BE2C (cell line): ENCODE measurements at places on chromosomes 1 and 21.

GRCh38 chr1:17688217-17688810 lies 66.8 kb upstream of the ACTL8 start:
- DNase-seq: peak; percentile 35

DNA sequence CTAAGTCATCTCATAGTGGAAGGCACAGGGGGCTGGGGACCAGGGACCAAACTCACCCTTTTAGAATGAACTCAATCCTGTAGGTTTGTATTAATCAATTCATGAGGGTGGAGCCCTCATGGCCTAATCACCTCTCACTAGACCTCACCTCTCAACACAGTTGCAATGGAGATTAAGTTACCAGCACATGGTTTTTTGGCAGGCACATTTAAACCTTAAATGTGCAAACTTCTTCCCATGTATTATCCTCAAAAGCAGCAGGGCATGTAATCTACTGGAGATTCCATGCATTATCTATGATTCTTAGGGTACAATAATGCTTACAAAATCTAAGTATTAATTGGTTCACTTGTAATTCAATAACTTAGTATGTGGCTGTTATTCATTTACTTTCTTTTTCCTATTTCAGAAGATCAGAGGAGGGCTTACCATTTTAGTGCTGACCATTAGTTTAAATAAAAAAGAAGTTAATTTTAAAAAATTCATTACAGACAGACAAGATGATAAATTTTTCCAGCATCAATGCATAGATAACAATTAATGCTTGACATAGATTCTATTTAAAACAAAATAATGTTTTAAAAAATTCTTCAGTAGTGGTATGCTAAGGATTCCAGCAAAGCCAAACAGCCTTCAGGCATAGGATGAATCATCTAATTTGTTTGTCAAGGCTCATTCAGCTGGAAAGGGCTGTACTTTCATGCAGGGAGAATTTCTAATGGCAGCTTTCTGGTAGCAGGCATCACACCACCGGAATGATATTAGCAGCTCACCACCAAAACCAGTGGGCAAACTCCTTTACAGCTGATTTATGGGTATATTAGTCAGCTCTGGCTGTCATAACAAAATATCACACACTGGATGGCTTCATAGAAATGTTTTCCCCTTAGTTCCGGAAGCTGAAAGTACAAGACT lies 124.6 kb upstream of the ZNF648 start:
- no peak for DNase-seq

- DNase-seq: no peak
These were observed 15.3 kb downstream of the RSPH1 start for GRCh38 chr21:42480736-42481135.

- DNase-seq: no peak
These were observed 379 bp downstream of the RER1 start for GRCh38 chr1:2391931-2392509.

DNA sequence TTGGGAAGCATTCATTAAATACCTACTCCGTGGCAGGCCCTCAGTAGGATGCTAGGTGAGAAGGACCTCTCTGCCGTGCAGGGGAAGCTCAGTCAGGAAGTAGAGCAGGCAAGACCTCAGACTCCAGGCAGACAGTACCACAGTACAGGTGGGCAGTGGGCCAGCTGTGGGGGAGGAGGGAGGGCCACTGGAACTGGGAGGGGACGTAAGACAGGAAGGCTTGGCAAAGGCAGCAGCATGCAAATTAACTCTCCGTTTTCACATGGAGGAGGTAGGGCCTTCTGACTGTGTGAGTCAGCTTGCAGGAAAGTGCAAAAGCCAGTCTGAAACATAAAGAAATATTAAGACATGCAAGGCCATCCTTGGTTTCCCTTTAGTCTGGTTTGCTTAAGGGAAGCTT lies 157.7 kb downstream of the TRIM33 start:
- peak; percentile 54 for DNase-seq

DNA sequence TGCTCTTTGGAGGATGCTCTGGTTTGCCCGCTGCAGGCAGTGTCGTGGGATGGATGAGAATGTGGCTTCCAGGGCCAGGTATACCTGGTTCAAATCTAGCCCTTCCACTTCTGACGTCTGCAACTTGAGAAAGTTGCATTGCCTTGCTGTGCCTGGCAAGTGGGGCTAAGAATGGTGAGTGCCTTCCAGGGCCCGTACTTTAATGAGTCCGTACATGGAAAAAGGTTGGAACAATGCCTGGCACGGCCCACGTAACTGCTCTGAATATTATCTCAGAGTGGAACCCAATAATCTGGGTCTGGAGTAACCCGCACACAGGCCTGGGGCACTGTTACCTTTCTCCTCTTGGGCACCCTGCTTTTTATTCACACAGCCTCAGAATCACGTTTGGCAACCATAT lies 146.7 kb upstream of the EDN2 start:
- DNase-seq: no peak

DNA sequence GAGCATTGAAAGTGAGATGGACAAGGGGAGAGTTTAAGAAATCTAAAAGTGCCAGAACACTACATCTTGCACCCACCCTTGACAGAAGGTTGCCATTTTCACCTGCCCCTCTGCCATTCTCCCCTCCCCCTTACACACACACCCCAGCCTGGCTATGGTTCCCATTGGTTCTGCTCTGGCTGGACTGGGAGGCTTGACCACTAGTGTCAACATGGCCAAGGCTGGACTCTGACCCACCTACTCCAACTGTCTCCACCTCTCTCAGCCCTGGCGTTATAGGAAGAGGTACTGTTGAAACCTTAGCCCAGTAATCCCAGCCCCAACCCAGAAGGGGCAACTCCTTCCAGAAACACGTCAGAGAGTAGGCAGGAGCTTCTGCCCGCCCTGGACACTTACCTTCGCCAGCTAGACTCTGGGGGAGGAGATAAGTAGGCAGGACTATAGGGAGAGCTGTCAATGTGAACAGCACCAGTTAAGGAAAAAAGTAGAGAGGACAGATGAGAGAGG lies 4.5 kb downstream of the CRTC2 start:
- no peak for DNase-seq

GRCh38 chr1:159831412-159832141 lies 4.9 kb downstream of the SLAMF8 start:
- no peak for DNase-seq

- DNase-seq: peak; percentile 67
These were observed 38.2 kb downstream of the URB2 start for GRCh38 chr1:229664133-229664689.

GRCh38 chr1:5755552-5756125 lies 236.6 kb downstream of the NPHP4 start:
- no peak for DNase-seq

GRCh38 chr1:37474697-37475379 lies 458 bp downstream of the ZC3H12A start:
- DNase-seq: no peak

DNA sequence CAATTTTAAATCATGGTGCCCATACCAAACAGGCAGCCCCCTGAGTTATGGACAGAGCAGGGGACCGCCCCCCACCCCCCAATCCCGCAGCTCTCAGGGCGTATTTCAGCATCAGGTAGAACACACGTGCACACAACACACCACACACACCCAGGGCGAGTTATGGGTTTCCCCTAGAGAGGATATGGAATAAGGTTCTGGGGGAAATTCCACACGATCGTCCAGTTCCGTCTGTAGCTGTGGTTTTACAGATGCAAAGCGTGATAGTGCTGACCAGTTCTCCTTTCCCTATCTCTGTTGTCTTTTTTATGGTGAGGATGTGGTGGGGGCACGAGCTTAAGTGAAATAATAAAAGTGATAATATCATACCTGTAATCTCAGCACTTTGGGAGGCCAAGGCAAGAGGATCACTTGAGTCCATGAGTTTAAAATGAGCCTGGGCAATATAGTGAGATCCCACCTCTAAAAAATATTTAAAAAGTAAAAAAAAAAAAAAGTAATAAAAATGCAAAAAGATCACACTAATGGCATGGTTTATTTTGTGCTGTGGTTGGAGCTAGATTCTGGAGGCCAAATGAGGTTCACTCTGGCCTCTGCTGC lies 25.1 kb downstream of the C2CD2 start:
- no peak for DNase-seq

DNA sequence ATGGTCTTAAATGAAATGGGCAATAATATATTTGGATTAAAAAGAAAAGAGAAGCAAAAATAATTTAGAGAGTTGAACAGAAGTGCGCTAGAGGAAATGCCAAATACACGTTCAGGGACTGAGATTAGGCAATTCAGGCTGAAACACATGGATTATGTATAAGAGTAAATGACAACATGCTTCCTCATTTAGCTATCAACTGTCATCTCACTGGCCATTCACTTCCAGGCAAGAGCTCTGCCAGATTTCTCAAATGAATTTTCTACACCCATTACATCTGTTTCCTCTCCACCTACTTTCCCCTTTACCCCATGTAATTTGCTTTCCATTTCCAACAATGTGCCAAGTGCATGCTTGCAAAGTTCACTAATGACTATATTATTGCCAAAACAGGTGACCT lies 582.4 kb downstream of the LTN1 start:
- no peak for DNase-seq

DNA sequence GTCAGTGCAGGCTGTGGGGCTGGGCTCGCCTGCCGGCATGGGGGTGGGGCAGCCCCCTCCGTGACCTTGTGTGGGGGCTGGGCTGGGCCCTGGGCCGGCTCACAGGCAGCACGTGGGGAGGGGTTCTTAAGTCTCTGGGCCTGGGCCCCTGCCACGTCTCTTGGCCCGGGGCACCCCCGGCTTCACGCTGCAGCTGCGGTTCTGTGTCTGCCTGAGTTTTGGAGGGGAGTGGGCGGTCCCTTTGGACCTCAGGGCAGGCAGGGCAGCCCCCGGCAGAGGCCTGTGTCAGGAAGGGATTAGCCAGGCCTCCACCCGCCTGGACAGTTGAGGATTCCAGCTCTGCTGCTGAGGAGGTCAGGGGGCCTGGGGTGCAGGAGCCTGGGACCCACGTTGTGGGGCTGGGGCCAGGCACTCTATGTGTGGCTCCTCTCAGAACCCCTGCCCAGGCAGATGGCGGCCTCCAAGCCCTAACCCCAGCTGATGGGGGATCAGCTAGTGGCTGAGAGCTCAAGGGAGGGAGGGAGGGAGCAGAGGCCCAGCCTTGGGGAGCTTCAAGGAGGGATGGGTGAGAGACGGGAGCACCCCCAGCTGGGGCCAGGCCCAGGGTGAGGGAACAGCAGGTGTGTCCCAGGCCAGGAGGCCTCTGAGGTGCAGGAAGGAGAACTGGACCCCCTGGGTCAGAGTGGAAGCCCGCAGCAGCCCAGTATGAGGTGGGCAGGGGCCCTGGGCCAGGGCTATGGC lies 1.8 kb upstream of the PLCH2 start:
- no peak for DNase-seq

DNA sequence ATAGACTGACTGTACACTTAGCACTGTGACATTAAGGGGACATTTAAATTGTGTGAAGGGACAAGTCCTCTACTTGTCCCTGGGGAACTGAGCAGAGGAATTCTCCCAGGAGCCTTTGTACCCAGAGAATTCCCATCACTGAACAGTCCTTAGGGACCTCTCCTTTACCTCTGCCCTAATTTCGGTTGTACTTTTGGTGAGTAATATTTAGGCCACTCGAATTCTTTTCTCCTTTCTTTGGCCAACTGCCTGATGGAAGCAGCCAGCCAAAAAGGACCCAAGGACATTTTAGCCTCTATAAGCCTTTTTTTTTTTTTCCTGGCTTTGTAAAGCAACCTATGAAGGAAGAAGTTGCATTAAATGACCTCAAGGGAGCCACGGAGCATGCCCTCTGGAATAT lies 71.5 kb downstream of the NR5A2 start:
- DNase-seq: no peak

- DNase-seq: no peak
These were observed 52.6 kb upstream of the ASB17 start for GRCh38 chr1:75984781-75985180.

GRCh38 chr1:44631647-44632539 lies 42.4 kb downstream of the TMEM53 start:
- peak; percentile 79 for DNase-seq

DNA sequence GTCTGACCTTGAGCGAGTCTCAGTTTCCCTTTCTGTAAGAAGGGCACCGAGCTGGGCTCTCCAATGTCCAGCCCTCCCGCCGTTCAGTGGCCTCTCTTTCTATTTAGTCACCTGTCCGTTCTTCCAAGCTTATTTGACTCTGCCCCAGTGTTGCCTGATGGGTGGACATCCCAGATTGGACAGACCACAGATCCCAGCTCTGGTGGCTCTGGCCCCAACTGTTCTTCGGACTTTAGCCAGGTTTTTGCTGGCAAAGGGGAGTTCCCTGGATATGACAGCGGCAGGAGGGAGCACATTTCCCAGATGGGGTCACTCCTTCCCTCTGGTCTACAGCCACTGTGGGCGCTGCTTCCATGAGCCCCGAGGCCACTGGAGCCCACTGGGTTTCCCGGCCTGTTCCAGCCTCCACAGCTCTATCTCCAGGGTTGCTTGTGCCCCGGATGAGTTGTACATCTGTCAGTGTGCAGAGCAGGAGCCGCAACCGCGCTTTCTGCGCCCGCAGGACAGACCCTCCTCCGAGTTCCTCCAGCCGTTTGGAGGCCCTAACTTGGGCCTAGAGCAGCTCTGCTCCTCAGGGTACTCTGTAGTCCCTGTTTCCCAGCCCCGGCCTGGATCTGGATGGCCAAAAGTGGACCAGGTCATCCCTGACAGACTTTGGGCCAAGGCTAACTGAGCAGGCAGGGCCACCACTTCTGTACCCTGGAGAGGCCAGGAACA lies 3.8 kb downstream of the DMBX1 start:
- no peak for DNase-seq

- no peak for DNase-seq
These were observed 189.2 kb downstream of the DYRK1A start for GRCh38 chr21:37555672-37556261.

DNA sequence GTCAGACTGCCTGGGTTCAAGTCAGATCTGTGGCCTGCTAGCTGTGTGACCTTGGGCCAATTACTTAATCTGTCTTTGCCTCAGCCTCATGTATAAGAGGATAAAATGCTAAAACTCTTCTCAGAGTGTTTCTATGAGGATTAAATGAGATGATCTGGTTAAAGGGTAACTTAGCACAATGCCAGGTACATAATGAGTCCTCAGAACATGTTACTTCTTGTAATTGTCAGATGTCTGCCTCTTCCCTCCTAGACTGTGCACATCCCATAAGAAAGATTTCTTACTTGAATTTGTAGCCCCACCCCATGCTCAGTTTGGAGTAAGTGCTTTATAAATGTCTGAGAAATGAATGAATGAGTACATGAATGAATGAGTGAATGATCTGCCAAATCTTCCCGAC lies 34.6 kb upstream of the HIVEP3 start:
- no peak for DNase-seq

DNA sequence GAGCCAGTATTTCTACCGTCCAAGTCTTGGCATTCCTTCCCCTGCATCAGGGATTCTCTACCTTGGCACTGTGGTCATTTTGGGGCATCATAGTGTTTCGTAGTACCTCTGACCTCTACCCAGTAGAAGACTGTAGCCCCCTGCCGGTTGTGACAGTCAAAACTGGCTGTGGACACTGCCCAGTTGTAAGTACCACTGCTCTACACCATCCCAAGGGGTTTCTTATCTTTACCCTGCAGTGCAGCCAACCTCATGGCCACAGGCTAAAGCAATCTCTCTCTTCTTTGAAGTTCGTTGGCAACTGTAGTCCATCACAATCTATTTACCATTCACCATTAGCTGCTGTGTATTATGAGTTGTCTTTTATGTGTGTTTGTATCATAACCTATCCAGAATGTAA lies 29.3 kb upstream of the ERO1B start:
- peak; percentile 41 for DNase-seq
